Activated CD4-positive, alpha-beta T cell treated with anti-CD3 and anti-CD28 coated beads, Interleukin-2, amount 50 U/mL, for 1 hour (primary cell): ENCODE measurements at places on chromosomes 11 and 22.

DNA sequence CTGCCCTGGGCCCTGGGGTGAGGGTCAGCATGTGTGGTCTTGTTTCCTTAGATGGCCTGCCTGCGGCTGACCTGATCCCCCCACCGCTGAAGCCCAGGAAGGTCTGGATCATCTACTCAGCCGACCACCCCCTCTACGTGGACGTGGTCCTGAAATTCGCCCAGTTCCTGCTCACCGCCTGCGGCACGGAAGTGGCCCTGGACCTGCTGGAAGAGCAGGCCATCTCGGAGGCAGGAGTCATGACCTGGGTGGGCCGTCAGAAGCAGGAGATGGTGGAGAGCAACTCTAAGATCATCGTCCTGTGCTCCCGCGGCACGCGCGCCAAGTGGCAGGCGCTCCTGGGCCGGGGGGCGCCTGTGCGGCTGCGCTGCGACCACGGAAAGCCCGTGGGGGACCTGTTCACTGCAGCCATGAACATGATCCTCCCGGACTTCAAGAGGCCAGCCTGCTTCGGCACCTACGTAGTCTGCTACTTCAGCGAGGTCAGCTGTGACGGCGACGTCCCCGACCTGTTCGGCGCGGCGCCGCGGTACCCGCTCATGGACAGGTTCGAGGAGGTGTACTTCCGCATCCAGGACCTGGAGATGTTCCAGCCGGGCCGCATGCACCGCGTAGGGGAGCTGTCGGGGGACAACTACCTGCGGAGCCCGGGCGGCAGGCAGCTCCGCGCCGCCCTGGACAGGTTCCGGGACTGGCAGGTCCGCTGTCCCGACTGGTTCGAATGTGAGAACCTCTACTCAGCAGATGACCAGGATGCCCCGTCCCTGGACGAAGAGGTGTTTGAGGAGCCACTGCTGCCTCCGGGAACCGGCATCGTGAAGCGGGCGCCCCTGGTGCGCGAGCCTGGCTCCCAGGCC, 12.7 kb downstream of the TMEM121B start:
- DNase-seq, result no peak

- no peak for DNase-seq
Observed at GRCh38 chr11:92361551-92361950, 136.9 kb downstream of the FAT3 start.

DNA sequence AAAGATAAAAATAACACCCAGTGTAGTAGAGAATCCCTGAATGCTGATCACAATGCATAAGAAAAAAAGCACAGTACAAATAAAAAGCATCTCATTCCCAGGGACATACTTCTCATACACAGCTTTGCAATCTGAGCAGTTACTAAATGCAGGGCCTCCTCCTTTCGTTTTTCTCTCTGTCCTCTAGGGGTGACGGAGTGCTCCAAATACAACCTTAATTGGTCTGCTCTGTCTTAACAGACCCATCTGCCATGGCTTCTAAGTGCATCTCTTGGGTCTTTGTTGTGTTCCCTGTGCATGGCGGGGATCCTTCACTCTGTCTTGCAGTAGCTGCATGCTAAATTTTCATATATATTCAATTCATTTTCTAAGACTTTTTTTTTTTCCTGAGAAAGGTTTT, 1114.2 kb upstream of the RAG2 start:
- no peak for DNase-seq

DNA sequence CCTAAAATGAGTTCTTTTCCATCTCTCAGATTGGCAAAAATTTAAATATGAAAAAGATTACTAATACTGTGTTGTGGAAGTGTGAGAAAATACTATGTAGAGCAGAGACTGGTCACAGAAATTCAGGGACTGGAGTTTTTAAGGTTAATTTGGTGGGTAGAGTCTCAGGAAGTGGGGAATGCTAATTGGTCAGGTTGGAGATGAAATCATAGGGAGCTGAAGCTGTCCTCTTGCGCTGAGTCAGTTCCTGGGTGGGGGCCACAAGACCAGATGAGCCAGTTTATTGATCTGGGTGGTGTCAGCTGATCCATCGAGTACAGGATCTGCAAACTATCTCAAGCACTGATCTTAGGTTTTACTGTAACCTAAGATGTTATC, 29.4 kb upstream of the TMEM86A start:
- peak; percentile 8 for DNase-seq

DNA sequence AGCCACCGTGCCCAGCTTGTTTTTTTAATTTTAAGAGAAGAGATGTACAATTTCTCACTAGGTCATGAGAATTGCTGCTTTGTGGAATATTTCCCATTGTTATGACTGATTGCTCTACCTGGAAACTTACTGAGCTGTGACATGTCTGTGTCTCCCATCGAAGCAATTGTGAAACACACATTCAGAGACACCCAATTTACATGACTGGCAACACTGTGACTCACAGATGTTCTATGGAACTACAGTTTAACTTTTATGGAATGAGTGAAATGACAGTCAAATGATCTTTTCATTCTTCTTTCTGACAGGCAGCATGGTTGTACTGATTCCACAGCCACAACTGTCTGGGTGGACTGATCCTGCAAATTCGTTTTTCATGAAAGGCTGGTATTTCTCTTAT, 32.3 kb downstream of the ELF5 start:
- no peak for DNase-seq

DNA sequence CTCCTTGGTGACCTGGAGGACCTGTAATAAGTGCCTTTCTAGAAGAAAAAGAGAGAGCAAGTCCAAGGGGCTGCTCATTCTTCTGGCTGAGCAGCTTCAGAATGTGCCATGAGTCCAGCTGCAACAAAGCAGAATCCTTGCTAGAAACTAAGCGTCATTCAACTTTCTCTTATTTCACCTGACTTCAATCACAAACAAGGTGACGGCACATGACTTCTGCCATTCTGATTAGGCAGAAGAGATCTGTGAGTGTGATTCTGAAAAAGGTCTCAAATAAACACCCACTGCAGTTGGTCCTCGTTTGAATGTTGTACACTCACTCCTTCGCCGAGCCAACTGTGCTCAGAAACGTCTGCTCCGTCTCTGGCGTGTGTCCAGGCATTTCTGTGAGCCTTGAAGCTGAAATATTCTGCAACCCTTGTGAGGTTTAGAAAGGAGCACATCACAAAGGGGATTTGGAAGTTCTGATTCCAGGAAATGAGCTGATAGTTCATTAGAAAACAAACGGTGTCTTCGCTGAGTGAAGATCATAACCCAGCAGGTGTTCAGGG, 623.8 kb upstream of the KIRREL3 start:
- DNase-seq, result no peak

DNA sequence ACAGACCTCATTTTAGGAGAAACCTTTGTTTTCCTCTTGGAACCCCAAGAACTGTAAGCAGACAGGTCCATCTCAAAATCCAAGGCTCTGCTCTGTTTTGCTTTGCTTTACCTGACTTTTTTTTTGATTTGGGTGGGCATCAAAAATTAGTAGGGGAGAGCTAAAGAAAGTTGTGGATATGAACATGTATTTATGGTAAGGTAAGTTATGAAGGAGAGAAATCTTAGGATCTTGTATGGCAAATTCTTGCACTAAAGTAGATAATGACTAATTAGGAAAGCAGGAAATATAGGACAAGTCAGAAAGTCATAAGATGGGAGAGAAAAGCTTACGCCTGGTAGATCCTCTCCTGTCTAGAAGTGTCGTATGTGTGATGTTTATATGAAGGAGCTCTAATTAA, 116.1 kb upstream of the VPREB1 start:
- DNase-seq, result no peak

DNA sequence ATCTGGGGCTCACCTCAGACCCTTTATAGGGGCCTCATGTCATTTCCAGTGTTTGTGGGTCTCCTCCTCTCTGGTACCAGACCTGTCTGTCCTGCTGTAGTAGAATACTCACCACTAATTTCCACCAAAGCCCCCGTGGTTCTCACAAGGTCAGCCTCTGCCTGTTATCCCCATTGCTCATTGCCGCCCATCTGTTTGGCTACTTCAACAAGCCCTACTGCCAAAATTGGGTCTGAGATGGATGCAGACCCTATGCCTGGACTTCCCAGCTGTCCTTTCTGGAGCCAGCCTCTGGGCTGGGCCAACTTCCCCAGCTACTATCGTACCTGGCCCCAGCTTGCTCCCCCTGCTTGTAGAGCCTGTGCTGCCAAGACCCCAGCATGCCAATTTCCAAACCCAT, 152.1 kb upstream of the ISX start:
- DNase-seq, result no peak

DNA sequence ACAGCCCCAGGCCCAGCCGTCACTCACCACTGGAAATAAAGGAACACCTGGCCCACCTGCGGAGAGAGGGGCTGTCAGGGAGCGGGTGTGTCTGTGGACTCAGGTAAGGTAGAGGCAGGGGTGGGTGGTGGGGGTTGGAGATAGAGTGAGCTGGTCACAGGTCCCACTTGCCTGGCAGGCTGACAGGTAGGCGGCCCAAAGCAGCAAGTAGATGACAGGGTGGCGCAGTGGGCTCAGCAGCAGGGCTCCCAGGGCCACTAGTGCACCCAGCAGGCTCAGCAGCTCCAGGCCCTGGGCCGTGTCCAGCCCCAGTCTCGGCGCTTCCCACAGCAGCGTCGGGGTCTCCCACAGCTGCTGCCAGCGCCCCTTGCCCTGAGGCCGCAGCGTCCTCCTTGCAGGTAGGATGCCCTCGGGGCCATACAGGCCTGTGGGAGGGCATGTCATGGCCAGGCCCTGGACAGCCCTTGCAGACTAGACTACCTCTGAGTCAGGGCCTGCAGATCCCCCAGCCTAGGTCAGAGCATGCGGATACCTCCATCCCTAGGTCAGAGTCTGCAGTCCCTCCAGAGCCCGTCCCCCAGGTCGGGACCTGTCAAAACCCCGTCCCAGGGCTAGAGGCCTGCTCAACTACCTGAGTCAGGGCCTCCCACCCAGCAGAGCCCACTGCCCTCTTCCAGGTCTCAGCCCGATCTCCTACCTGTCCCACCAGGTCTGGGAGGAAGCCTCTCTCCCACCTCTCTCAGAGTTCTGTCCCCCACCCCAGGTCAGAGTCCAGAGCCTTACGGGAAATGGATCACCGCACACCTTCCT, 686 bp downstream of the LMF2 start:
- no peak for DNase-seq

GRCh38 chr11:19436932-19437331, 196.2 kb upstream of the E2F8 start:
- no peak for DNase-seq

- DNase-seq, result no peak
Observed at GRCh38 chr11:128896356-128896755, 5.2 kb downstream of the KCNJ5 start.

GRCh38 chr11:115104851-115105453, 399.3 kb downstream of the CADM1 start:
- DNase-seq, result no peak
